ENCODE measurements at places on chromosomes 12 and 14.

GRCh38 chr12:10372559-10372958 lies 17.3 kb downstream of the KLRK1 start:
- no peak for DNase-seq

DNA sequence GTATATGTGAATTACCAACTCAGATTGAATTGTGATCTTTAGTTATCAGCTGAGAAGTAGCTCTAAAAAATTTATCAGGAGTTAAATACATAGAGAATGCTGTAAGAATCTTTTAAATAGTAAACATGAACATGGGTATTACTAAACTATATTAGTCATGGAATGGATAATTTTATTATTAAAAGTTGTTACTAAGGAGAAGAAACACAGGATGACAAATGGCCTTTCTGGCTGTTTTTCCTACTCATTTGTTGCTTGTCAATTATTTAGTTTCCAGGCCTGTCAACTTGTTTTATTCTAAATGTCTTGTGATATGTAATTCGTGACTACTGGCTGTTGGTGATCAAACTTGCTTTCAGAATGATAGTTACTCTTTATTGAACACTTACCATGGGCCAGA lies 58.7 kb downstream of the KTN1 start:
- no peak for DNase-seq

GRCh38 chr14:54706769-54707168 lies 139.8 kb downstream of the SAMD4A start:
- DNase-seq = no peak

DNA sequence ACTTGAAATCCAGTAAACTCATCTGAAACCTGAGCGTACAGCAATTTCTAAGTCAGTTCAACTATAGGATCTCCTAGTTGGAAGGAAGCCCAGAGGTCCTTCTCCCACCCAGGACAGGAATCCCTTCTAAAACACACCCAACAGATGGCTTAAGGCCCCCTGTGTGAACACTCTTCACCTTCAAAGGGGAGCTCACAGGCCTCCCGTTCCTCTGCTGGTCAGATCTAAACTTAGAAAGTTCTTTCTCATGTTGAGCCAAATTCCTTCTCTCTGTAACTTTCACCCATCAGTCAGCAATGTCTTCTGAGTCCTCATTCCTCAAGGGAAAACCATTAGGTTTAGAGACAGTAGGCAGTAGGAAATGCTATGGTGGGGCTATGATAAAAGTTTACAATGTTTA lies 355.2 kb downstream of the PCNX1 start:
- DNase-seq = no peak

- no peak for DNase-seq
Observed at GRCh38 chr14:93337143-93337753, 4.4 kb upstream of the BTBD7 start.

DNA sequence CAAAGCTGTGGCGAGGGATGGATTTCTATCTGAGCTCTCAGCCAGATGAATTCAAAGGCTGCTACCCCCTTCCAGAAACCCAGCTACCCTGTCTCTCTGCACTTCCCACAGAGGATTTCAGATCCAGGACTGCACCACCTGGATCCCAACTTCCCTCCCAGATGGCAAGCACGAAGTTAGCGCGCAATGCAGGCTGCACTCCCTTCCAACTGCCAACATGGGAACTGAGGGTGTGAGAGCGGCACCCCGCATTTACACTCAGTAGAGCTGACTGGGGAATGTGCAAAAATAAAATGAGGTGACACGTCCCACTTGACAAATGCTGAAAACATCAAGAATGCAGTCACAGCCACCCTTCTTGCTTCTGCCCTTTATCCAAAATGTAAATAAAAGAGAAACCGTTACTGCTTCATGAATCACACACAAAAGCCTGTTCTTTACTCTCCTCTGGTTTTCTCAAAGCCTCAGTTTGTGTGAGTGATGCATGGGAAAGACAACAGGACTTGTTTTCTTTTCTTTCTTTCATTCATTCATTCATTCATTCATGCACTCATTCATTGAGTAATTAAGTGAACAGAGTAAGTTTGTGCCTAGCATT lies 85.7 kb downstream of the ITPK1 start:
- no peak for DNase-seq

- DNase-seq = no peak
Observed at GRCh38 chr12:100715976-100716944, 78.3 kb upstream of the ANO4 start.

DNA sequence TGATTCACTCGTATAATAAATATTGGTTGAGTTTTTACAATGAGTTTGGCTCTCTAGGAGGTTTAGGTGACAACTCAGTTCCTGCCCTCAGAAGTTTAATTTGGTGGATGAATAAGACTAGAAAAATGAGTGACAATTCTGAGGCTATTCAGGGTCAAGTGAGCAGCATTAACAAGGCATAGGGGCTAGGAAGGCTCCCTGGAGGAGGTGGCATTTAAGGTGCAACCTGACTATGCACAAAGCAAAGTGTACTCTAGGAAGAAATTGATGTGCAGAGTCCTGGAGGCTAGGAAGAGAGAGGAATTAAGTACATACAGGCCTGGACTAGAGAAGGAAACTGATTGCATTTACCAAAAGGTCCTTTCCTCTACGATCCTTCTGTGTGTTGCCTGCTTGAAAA lies 440.3 kb downstream of the MED13L start:
- DNase-seq = no peak

DNA sequence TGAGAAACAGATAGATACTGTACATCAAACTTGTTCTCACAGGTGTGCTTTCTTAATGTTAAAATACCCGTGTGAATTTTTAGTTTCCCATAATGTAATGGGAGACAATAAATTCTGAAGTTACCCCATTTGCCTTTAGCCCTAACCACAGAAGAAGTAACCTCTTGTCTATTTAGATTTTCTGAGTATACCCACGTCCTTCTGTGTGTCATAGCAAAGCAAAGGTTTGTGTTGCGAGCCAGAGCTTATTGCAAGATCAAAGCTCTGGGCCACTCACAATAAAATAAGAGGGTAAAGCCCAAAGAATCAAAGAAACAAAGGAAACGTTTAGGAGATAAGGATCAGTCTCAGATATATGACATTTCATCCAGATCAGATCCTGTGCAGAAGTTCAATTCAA lies 73.9 kb downstream of the BMP4 start:
- DNase-seq = no peak

- DNase-seq = no peak
Observed at GRCh38 chr14:97916669-97917568, 1119.7 kb downstream of the VRK1 start.

GRCh38 chr12:18907728-18908127 lies 169.8 kb downstream of the CAPZA3 start:
- no peak for DNase-seq

DNA sequence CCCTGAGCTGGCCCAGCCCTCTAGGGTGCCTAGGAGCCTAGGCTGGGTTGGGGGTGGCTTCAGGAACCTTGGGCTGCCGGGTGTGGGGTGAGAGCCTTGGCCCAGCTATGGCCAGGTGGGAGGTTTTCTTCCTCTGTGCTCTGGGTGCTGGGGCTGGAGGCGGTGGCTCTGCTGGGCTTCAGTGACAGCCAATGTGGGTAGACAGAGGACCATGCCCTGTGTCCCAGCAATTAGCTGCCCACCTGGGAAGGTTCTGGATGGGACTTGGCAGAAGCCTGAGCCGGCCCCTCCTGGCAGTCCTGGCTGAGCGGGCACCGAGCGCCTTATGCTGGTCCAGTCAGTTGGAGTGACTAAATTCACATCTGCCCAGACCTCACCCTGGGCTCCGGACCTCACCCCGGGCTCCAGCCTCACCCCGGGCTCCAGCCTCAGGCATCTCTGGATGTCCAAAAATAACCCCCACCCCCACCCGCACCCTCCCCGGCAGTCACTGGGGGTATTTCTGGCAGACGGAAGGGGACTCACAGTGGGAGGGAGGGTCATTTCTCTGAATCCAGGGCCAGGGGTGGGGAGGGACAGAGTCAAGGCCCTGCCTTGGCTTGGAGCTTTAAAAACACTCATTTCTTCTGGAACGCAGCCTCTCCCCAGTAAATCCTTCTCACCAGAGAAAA lies 46.9 kb downstream of the CYP46A1 start:
- no peak for DNase-seq

DNA sequence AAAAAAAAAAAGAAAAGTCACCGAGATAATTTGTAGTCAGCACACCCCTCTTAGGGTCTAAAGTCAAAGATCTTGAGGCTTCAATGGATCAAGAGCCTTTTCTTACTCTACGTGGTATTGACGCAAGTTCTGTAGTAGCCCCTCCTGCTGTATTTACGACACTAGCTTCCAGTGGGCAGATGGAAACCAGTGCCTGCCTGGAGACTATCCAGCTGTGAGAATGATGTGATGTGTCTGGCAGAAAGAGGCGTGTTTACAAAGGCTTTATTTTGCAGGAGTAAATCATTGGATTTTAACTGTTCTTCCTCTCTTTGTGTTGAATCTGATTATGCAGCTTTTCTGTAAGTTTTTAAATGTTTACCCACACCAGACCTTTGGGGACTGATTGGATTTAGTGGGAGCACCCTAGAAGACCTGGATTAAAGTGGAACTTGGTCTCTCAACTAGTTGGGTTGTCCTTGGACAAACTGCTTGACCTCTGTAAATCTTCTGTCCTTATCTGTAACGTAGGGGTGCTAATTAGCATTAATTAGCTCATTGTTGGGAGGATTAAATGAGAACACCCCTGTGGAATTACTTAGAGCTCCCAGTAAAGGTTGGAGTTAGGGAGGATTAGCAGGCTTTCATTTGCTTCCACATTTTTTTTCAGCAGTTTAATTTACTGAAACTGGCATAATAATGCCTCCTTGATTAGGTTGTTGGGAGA lies 72.4 kb downstream of the RASSF3 start:
- no peak for DNase-seq

- DNase-seq = no peak
Observed at GRCh38 chr14:64572386-64573104, 22.8 kb downstream of the PPP1R36 start.

- no peak for DNase-seq
Observed at GRCh38 chr14:64786296-64787149, 82.3 kb downstream of the PLEKHG3 start.
